GOT3 (cell line): ENCODE measurements at places on chromosomes 6 and 20.

DNA sequence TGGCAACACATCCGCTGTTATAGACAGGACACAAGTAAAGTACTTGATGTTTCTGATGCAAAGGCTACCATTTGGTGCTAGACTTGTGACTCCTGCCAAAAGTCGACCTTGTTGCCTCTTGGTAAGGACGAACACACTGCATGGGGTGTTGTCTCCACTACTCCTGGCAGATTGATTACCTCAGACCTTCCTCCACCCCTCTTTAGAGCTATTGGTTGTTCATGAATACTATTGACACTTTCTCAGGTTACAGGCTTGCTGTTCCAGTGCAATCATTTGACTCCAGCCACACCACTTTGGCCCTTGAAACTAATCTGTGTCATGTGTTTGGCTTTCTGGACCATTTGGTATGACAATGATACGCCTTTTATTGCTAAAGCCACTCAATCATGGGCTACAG is 62.3 kb downstream of the TRMT11 start:
- no peak for DNase-seq

DNA sequence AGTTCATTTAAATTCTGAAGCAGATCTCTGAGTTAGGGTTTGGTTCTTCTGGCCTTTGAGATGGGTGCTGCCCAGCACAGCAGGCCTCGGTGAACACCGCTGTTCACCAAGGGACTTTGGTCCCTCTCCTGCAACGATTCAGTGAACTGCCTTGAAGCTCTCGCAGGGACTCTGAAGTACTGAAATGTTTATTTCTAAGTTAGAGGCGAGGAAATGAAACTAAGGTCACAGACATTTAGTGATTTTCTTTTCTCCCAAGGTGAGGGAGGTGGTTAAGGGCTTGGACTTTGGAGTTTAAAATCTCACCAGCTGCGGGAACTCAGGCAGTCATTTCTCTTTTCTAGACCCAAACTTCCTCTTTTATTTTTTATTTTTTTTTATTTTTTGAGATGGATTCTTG is 26.2 kb downstream of the E2F3 start:
- DNase-seq: no peak

- no peak for DNase-seq
Observed at GRCh38 chr6:116714296-116714695, 33.3 kb downstream of the KPNA5 start.

GRCh38 chr20:57323034-57323433 is 6.6 kb upstream of the SPO11 start:
- DNase-seq: peak; percentile 19

- DNase-seq: no peak
Observed at GRCh38 chr20:18314786-18315406, 26.6 kb downstream of the ZNF133 start.

GRCh38 chr20:63381781-63382431 is 20.8 kb upstream of the CHRNA4 start:
- DNase-seq: no peak

DNA sequence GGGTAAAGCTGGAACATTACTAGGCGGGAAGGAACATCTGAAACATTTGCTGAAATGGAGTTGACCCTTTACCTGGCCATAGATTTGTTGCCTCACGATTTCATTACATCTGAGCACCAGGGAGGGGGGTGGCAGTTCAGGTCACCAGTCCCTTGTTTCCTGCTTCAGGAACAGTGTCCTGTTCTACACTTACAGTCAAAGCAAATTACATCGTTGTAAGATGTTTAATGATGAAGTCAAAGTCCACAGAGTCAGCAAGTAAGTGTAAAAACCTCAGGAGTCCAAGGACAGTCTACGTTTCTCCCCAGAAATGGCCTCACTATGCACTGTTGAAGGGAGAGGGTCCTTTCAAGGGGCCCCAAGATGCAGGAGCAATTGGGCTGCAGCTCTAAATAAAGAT is 8.9 kb upstream of the MICB start:
- DNase-seq: no peak
